ENCODE measurements at places on chromosomes 2 and 18. TPM values are rescaled to one million over a fixed set of nuclear protein-coding genes. Genes with fewer than 3 reads are reported as not detected.

DNA sequence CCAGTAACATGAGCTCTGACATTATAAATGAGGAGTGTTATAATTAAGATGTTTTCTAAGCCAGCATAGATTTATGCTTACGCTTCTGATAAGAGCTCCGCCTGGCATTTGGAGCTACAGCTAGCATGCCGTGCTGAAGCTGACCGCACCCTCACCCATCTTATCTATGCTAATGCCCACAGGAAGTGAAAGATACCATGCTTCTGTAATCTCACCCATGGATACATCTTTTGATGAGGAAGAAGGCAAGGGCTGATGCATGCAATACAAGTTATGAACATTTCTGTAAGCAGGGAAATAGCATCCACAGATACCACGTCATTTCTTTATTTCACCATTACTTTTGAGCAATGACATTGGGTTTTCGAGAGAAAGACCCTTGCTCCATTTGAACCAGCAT, 82.3 kb downstream of the ARL4C start:
- no peak for DNase-seq

GRCh38 chr2:217402761-217403383, 543.0 kb upstream of the TNP1 start:
- DNase-seq, result no peak

RFX8 gene
- total RNA-seq, result not detected

- DNase-seq, result no peak
These were observed 32.9 kb downstream of the KCNE4 start for GRCh38 chr2:223084873-223085272.

CHRNG gene
- total RNA-seq, result not detected

GRCh38 chr18:12751503-12751884, 48.7 kb downstream of the PSMG2 start:
- no peak for DNase-seq

DNA sequence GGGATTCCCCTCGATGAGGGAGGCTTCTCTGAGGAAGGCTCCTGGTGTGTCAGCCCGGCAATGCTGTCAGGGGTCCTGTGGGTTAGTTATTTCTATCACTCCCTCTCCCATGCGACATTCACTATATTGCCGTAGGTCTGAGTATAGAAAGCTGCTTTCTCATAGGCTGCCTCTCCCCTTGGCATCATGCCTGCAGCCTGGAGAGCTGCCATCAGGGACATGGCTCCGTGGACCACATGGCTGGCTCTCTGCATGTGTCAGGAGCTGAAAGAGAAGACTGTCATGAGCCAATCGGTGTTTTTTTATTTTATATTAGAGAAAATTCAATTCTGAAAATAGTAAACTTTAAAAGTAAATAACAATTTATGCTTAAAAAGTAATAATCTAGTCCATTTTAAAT, 198.0 kb downstream of the CDH20 start:
- DNase-seq, result no peak

LOXHD1 gene
- total RNA-seq, result not detected

DNA sequence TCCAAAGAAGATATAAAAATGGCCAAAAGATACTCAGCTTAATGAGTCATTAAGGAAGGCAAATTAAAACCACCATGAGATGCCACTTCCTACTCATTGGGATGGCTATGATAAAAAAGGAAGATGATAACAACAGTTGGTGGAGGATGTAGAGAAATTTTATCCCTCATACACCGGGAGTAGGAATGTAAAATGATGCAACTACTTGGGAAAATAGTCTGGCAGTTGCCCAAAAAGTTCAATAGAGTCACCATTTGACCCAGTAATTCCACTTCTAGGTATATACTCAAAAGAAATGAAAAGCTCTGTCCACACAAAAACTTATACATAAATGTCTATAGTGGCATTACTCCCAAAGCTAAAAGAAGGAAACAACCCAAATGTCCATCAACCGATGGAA, 10.1 kb upstream of the SULT1C2 start:
- DNase-seq, result no peak

DNA sequence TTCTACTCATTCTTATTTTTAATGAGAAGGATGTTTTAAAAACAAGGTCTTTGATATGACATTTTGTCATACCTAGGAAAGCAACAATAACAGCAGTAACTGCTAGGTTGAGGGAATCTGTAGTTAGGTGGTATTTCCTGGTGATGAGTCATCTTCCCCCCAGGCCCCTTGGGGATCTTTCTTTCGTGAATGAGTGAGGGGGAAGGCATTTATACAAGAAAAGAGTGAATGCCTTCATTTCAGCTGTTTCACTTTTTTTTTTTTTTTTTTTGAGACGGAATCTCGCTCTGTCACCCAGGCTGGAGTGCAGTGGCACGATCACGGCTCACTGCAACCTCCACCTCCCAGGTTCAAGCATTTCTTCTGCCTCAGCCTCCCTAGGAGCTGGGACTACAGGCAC, 108.6 kb downstream of the MAP4K4 start:
- DNase-seq, result no peak

GPR35 gene
- not detected for total RNA-seq

C2orf66 gene
- not detected for total RNA-seq

- no peak for DNase-seq
These were observed 6.0 kb upstream of the ALPI start for GRCh38 chr2:232449964-232450363.

DNA sequence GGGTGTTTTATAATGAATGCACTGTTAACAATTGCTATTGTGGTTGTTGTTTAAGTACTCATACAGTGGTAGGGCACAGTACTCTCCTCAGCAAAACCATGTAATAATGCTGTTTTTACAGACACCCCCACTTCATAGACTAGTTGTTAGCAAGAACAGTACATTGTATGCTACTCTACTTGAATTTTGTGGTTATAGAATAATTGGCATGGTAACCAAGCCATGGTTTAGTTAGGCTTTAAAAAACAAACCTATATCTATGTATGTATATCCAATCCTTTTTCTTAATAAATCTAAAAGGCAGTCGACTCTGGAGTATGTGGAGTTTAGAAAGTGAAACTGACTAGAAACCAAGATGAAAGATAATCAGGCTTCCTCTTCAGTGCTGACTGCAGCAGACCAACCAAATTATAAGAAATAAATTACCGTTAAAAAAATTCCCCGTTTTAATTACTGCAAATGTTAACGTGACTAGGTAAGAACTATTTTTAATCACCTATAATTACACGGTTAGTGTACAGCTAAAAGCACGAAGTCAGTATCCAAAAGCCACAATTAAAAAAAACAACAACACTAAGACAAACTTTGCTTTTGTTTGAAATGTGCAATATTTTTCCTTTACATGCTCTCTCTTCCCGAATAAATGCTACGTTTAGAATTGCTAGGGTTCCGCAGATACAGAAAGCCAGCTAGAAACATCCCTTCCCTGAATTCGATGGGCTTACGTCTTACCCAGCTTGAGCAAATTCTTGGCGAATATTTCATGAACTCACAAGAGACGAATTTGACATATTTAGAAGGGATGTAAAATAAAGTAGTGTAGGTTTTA, 113.3 kb upstream of the SERTAD2 start:
- DNase-seq, result no peak

TPRKB gene
- total RNA-seq, result 11.1 TPM

DNA sequence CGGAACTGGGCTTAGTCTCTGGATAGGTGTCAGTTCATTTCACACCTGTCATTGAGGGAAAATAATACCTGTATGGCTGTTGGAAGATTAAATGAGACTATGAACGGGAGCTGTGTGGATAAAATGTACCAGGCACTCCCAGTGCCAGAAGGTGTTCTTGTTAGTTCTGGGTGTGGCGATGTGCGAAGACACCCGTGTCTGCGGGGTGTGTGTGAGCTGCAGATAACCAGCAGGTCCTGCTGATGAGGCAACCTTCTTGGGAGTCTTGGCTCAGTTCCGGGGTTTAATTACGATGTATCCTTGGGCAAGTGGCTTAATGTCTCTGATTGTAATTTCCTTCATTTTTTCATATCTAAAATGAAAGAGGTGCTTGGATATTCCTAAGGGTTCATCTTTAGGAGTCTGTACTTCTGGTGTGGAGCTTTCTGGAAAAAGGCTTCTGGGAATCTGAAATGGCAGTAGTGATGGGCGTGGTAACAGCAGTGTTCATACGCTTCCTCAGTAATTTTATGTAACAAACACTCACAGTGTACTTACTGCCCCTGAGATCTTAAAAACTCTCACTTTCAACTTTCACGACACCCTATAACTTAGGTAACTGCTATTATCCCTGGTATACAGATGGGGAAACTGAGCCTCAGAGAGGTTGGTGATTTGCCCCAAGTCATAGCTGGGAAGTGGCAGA, 35.0 kb downstream of the NEDD4L start:
- DNase-seq, result no peak

IL1A gene
- not detected for total RNA-seq

RAMP1 gene
- 191 TPM for total RNA-seq

GRCh38 chr2:181741756-181742155, 61.4 kb upstream of the NEUROD1 start:
- DNase-seq, result no peak

- DNase-seq, result no peak
These were observed 21.1 kb downstream of the KIF5C start for GRCh38 chr2:148896136-148896535.

GRCh38 chr2:215760557-215760956, 252.8 kb downstream of the MREG start:
- no peak for DNase-seq

Measured in ascending aorta (tissue), 2 donors.